Mesangial cell (primary cell): ENCODE measurements at places on chromosomes 11 and 22. TPM values are rescaled to one million over a fixed set of nuclear protein-coding genes. Genes with fewer than 3 reads are reported as not detected.

ABCC8 gene
- total RNA-seq: not detected in 2 replicates

PDGFB gene
- total RNA-seq: 38.3 and 48.2 TPM in 2 replicates

MRE11 gene
- 3.3 and 7.7 TPM in 2 replicates for total RNA-seq

PKDREJ gene
- not detected in 2 replicates for total RNA-seq

PDXP gene
- total RNA-seq: 17.2 and 23.8 TPM in 2 replicates

TEX54 gene
- total RNA-seq: not detected in 2 replicates

OR2AG2 gene
- total RNA-seq: under 0.01 and 0.13 TPM in 2 replicates

ARVCF gene
- 26.7 and 38.0 TPM in 2 replicates for total RNA-seq

SCGB2A2 gene
- not detected in 2 replicates for total RNA-seq

DDI1 gene
- not detected in 2 replicates for total RNA-seq

HEPN1 gene
- not detected in 2 replicates for total RNA-seq

RASL10A gene
- 0.13 TPM in 1 of 2 replicates, not detected in the other for total RNA-seq

FBLN1 gene
- 43.8 and 87.7 TPM in 2 replicates for total RNA-seq

CYTH4 gene
- 0.65 TPM in 1 of 2 replicates, not detected in the other for total RNA-seq

HBE1 gene
- total RNA-seq: not detected in 2 replicates
